Prostate gland (tissue), 2 donors: ENCODE measurements at places on chromosomes 1 and 21.
A peak's percentile ranks its signal among the peaks of the same experiment; 100 is the strongest.

DNA sequence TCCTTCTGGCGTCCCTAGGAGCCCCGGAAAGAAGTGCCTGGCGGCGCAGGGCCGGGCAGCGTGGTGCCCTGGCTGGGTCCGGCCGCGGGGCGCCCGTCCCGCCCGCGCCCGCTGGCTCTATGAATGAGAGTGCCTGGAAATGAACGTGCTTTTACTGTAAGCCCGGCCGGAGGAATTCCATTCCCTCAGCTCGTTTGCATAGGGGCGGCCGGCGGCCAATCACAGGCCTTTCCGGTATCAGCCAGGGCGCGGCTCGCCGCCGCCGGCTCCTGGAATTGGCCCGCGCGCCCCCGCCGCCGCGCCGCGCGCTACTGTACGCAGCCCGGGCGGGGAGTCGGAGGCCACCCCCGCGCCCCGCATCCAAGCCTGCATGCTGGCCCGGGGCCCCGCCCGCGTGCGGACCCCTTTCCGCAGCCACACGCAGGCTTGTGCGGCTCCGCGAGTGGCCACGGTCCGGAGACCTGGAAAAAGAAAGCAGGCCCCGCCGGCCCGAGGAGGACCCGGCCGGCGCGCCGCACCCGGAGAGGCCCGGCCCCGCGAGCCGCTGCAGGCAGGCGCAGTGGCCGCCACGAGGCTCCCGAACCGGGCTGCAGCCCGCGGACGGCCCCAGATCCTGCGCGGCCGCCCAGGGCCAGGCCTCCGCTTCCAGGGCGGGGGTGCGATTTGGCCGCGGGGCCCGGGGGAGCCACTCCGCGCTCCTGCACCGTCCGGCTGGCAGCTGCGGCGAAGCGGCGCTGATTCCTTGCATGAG is 160.4 kb downstream of the RUNX1 start:
- peak; percentile 97 for DNase-seq

DNA sequence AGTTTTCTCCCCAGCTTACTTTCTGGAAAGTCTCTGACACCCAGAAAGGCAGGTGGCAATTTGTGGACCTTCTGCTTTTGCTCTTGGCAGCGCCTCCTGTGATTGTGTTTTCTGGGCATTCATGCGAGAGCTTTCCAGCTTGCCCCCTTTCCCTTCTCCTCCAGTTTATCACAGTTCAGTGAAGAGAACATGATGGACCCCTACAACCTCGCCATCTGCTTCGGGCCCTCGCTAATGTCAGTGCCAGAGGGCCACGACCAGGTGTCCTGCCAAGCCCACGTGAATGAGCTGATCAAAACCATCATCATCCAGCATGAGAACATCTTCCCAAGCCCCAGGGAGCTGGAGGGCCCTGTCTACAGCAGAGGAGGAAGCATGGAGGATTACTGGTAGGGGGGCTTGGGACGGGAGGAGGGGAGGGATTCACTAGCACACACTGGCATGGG is 24.3 kb upstream of the IKBKE start:
- DNase-seq, result no peak

GRCh38 chr21:28485301-28486022 is 507.2 kb downstream of the LTN1 start:
- DNase-seq, result no peak

DNA sequence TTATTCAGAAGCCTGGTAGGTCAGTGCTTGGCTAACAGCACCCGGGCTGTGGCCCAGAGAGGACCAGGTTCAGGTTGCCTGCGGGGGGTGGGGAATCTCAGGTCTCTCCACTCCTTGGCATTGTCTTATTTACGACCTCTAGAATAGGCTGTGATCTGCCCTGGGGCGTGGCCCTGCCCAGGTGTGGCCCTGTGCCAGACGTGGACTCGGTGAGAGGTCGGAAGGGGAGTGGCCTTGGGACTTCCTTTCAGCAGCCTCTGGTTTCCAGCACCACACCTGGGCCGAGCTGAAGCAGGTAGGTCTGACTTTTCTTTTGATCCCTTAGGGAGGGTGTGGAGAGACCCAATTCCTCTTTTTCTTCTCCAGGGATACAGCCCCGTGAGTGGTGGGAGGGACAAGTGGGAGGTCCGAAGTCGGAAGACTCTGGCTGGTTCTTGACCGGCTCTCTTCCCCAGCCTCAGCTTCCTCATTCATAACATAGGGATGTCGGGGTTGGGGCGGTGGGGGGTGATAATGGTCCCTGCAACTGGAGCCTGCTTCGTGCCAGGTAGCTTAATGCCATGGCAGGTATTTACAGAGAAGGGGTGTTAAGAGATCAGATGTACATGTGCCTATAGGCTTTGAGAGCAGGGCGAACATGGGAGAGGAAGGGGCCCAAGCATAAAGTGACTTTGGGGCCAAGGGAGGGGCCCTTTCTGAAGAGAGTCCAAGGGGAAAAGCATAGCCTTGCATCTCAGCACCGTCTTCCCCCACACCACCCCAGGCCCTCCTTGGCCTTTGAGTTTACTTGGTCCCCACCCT is 16.5 kb downstream of the ACOT11 start:
- peak; percentile 45 for DNase-seq

GRCh38 chr1:41097105-41097504 is 75.6 kb upstream of the SLFNL1 start:
- no peak for DNase-seq

DNA sequence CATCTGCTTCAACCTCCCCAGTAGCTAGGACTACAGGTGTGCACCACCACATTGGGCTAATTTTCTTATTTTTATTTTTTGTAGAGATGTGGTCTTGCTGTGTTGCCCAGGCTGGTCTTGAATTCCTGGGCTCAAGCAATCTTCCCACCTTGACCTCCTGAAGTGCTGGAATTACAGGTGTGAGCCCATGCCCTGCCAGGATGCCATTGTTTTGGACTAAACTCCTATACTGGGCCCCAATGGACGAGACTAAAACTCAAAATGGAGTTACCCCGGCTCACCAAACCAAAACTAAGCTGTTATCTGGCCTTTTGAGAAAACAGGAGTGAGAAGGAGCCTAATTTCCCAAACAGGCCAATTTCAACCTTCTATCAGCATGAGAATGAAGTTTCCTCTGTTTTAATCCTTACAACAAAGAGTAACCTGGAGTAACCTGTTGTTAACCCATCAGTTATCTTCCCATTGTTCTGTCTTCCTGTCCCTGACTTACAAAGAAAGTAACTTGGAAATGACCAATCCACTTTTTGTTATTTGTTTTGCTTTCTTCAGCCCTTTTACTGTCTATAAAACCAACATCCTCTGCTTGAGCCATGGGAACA is 29.6 kb downstream of the DMRTA2 start:
- no peak for DNase-seq

- no peak for DNase-seq
Measured at GRCh38 chr1:244028701-244029100, 22.4 kb upstream of the ZBTB18 start.

- DNase-seq, result no peak
Measured at GRCh38 chr1:61496501-61496900, 228.4 kb downstream of the TM2D1 start.

GRCh38 chr1:177912991-177913390 is 56.9 kb downstream of the SEC16B start:
- DNase-seq, result no peak

DNA sequence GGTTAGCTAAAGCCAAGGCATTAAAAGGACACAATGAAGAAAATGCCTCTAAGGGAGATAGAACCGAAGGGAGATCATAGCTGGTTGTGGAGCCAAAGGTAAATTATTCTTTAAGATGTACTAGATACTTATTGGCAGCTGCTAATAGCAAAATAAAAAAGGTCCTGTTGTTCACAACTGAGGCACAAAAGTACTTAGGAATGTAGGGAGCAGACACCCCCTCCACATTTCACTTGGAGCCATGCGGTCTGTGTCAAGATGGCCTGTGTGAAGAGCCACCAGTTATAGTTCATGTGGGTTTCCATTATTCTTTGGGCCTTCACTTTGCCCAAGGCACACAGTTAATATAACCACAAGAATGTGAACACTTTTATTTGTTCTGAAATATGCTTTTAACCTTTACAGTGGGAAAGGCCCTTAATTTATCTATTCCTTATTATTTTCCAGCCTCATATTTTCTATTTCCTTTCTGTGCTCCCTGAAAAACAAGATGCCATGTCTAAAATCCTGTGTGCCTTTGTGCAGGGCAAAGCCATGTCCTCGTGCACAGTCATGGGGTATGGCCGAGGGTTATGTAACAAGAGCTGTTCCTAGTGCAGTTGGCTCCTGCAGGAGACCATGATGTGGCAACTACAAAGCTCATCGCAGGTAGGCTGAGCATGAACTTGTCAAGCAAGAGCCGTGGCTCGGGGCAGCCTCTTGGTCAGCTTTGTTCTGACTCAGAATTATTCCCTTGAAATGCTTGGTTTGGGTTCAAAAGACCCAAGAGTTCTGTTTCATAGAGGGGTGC is 16.2 kb upstream of the WDR26 start:
- DNase-seq, result no peak

- DNase-seq, result no peak
Measured at GRCh38 chr1:179327679-179328078, 34.1 kb downstream of the SOAT1 start.

DNA sequence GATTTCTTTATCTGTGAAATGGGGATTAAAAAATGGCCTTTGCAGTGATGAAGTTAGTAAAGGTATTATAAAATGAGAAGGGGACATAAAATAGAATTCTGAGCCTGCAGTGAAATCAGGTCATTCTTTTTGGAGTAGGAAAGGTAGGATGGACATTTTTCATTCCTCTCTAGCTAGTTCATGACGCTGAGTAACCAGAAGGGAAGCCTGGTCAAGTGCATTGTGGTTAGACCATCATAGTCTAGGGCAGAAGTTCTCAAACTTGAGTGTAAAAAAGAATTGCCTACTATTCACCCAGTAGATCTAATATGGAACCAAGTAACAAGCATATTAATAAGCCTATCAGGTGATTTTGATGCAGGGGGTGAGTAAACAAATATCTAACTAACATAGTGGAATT is 50.8 kb downstream of the TGFB2 start:
- no peak for DNase-seq

GRCh38 chr1:91020486-91020885 is 1.3 kb downstream of the ZNF644 start:
- no peak for DNase-seq

DNA sequence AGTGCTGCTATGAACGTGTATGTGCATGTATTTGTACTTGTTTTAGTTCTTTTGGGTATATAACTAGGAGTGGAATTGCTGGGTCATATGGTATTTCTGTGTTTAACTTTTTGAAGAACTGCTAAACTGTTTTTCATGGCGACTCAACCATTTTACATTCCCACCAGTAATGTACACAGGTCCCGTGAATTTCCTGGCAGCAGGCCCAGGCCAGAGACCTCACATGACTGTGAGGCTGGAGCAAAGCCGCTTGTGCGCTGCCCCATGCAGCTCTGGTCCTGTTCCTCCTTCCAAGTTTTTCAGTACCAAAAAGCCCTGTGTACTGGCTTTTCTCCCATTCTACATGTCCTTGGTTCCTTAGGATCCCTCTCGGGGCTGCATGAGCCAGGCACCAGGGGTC is 29.6 kb downstream of the ACOT11 start:
- DNase-seq, result no peak

DNA sequence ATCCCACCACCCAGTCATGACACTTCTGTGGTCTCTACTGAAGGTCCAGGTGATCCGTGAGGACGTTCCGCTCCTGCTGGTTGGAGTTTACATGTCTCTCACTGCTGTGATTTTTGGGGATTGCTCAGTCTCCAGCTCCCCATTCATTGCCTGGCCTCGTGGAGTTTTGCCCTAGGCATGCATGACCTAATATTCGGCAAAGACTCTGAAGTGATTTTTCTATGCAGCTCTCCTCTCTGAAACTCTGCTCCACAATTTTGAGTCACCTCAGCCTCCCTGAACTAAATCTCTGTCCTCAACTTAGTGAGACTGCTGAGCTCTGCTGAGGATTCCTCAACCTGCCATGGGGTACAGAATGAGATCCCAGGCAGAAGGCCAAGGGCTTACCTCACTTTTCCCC is 174.4 kb upstream of the FGGY start:
- no peak for DNase-seq

GRCh38 chr1:114737314-114737849 is 20.4 kb downstream of the CSDE1 start:
- no peak for DNase-seq
